Right lobe of liver (tissue), 6 donors: ENCODE measurements at places on chromosomes 12 and 14. TPM values are rescaled to one million over a fixed set of nuclear protein-coding genes. Genes with fewer than 3 reads are reported as not detected.
A peak's percentile ranks its signal among the peaks of the same experiment; 100 is the strongest.

GRCh38 chr14:65594153-65594881, 181.8 kb downstream of the FUT8 start:
- no peaks in the 10 kb centered on the region for H3K27me3 ChIP-seq
- no peak overlapping the region for H3K4me3 ChIP-seq
- DNase-seq = peak; percentile 74
- H3K27ac ChIP-seq = no peak overlapping the region
- no peaks in the 10 kb centered on the region for H3K4me1 ChIP-seq

DNA sequence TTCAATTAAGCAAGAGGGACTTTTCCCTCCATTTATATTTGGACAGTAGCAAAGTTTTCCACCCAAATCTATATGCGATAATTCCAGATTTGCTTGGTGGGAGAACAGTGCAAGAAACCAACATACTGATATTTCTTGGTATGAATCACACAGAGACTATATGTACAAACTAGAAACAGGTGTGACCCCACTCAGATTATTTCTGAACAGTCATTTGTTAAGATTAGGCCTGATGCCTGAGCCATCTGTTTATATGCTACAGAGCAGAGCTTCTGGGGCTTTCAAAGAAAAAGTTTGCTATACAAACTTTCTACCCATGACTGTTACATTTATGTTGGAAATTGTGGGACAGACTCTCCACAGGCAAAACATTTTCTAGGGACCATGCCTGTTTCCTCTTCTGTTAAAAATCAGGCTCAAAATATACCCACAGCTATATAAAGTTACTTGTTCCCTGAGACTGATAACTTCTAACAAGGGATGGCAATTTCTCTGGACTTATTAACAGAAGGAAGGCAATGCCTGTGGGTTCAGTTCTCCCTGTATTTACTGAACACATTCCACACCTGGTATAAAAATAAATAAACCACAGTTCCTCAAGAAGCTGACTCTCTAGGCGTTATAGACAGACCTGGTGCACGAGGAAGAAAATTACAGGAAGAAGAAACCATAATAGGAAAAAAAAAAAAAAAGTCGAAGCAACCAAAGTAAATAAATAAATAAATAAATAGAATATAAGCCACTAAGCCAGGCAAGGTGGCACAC, 8.0 kb downstream of the PTPN21 start:
- DNase-seq = no peak
- H3K27me3 ChIP-seq = no peaks in the 10 kb centered on the region
- no peak overlapping the region for H3K27ac ChIP-seq
- H3K4me1 ChIP-seq = no peaks in the 10 kb centered on the region
- no peaks in the 10 kb centered on the region for H3K36me3 ChIP-seq
- no peak overlapping the region for H3K4me3 ChIP-seq

DNA sequence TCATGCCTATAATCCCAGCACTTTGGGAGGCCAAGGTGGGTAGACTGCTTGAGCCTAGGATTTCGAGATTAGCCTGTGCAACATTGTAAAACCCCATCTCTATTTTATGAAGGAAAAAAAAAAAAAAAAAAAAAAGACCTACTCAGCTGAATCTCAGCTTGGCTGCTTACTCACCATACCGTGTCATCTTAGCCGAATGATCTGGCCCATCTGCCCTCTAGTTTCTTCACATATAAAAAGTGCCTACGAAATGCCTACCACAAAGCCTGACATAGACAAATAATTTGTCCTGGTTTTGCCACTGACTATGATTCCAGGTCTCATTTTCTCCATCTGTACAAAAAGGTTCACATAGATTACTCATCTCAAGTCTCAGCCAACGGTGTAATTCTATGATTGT, 10.1 kb downstream of the DIABLO start:
- no peak overlapping the region for H3K27ac ChIP-seq
- no peak overlapping the region for H3K4me3 ChIP-seq
- no peaks in the 10 kb centered on the region for H3K4me1 ChIP-seq
- DNase-seq = no peak
- H3K36me3 ChIP-seq = peaks cover 50% of the 10 kb centered on the region
- H3K27me3 ChIP-seq = no peaks in the 10 kb centered on the region

GRCh38 chr12:106672314-106673025, 89.7 kb downstream of the RFX4 start:
- H3K4me3 ChIP-seq = no peak overlapping the region
- H3K36me3 ChIP-seq = no peaks in the 10 kb centered on the region
- DNase-seq = no peak
- no peak overlapping the region for H3K27ac ChIP-seq
- H3K4me1 ChIP-seq = no peaks in the 10 kb centered on the region
- H3K27me3 ChIP-seq = no peaks in the 10 kb centered on the region

DNA sequence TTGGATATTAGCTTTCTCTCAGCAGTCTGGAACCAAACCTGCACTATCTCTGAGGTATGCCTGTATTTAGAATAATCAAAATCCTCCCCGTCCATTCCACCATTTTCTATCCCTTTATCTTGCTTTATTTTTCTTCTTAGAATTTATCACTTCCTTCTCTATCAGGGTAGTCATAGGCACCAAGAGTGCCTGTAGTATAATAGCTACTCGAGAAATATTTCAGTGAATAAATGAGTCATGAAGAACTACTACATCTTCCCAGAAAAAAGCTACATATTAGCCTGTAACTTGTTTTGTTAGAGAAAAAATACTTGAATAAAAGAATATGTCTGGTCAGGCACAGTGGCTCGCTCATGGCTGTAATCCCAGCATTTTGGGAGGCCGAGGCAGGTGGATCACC, 4.3 kb downstream of the SLC2A14 start:
- no peaks in the 10 kb centered on the region for H3K4me1 ChIP-seq
- H3K27ac ChIP-seq = no peak overlapping the region
- no peak for DNase-seq
- H3K4me3 ChIP-seq = no peak overlapping the region
- H3K36me3 ChIP-seq = no peaks in the 10 kb centered on the region
- no peaks in the 10 kb centered on the region for H3K27me3 ChIP-seq

DNA sequence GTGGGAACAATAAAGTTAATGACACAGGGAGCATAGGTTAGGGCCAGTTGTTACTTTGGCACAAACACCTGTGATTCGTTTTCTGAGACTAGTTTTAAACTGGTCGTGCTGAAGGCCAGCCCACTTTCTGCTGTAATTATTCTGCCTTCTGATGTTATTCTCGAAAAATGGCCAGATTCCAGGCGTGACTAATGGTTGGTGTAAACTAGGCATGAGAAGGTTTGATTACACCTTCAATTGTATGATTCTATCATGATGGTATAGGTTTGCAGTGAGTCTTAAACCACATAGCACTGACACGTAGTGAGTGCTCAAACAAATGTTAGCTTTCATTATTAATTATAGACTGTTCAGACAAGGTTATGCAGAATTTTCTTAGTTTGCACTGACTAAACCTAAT, 39.0 kb downstream of the CKB start:
- H3K4me3 ChIP-seq = no peak overlapping the region
- no peaks in the 10 kb centered on the region for H3K27me3 ChIP-seq
- no peak for DNase-seq
- H3K36me3 ChIP-seq = peaks cover 16% of the 10 kb centered on the region
- H3K27ac ChIP-seq = no peak overlapping the region

DNA sequence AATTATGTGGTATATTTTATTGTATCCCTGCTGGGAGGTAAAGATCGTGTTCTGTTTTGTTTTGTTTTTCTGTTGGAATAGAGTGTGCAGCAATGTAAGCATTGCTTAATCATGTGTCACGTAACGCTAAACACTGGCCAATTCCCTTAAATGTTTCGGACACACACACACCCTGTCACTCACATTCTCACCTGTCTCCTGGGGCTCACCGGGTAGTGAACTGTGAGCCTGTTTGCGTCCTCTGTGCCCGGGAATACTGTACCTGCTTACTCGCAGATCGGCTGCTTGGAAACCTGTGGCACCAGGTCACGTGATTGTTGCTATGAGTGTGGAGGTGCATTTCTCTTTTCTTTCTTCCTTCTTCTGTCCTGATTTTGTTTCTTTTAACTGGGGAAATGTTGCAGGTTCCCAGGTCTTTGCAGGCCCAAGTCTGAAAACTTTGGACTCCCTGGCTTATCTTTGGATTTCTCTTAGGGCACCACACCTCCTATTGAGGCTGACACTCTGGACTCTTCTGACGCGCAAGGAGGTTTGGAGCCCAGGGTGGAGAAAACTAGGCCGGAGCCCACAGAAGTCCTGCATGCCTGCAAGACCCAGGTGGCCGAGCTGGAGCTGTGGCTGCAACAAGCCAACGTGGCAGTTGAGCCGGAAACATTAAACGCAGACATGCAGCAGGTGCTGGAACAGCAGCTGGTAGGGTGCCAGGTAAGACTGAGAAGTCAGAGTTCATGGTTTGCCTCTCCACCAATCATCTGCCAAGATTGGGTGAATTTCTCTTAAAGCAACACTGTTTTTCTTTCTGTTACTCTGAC, 181.1 kb downstream of the ESR2 start:
- no peaks in the 10 kb centered on the region for H3K36me3 ChIP-seq
- peak overlapping the region; percentile 86 for H3K27ac ChIP-seq
- H3K4me3 ChIP-seq = peak overlapping the region; percentile 54
- no peaks in the 10 kb centered on the region for H3K4me1 ChIP-seq

DNA sequence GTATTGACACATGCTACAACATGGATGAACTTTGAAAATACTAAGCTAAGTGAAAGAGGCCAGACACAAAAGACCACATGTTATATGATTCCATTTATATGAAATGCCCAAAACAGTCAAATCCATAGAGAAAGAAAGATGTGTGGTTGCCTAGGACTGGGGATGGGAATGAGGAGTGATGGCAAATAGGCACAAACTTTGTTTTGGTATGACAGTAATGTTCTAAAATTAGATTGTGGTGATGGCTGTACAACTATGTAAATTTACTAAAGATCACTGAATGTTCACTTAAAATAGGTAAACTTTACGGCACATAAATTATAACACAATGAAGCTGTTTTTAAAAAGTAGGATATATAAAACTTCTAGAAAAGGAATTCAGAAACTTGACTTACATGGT, 41.7 kb downstream of the PPP1R13B start:
- H3K27me3 ChIP-seq = no peaks in the 10 kb centered on the region
- H3K27ac ChIP-seq = no peak overlapping the region
- no peaks in the 10 kb centered on the region for H3K4me1 ChIP-seq
- no peak for DNase-seq

- peak overlapping the region; percentile 85 for H3K4me3 ChIP-seq
- no peaks in the 10 kb centered on the region for H3K27me3 ChIP-seq
- DNase-seq = no peak
- H3K36me3 ChIP-seq = no peaks in the 10 kb centered on the region
- no peaks in the 10 kb centered on the region for H3K4me1 ChIP-seq
Observed at GRCh38 chr14:37587131-37587803, 7.8 kb downstream of the FOXA1 start.

GRCh38 chr14:39241637-39242036, 7.9 kb downstream of the MIA2 start:
- no peak overlapping the region for H3K27ac ChIP-seq
- DNase-seq = no peak

PAN2 gene
- 69.5 TPM for total RNA-seq

AVPR1A gene
- 12.0 TPM for total RNA-seq

OTX2 gene
- not detected for total RNA-seq

NKX2-1 gene
- total RNA-seq = not detected
